ENCODE measurements at places on chromosomes 3 and 15.

DNA sequence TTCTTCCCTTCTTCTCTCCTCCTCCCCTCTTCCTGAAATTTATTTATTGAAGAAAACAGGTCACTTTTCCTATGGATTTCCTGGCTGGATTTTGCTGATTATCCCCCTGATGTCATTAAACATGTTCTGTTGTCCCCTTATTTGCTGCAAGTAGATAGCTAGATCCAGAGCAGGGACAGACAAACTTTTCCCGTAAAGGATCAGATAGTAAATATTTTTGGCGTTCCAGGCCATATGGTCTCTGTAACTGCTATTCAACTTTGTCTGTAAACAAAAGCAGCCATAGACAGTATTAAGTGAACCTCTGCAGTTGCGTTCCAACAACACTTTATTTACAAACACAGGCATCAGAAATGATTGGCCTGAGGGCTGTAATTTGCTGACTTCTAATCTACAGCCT is 241.3 kb downstream of the NEK10 start:
- no peak for DNase-seq

GRCh38 chr15:58760385-58761009 is 10.6 kb upstream of the MINDY2 start:
- DNase-seq: no peak

DNA sequence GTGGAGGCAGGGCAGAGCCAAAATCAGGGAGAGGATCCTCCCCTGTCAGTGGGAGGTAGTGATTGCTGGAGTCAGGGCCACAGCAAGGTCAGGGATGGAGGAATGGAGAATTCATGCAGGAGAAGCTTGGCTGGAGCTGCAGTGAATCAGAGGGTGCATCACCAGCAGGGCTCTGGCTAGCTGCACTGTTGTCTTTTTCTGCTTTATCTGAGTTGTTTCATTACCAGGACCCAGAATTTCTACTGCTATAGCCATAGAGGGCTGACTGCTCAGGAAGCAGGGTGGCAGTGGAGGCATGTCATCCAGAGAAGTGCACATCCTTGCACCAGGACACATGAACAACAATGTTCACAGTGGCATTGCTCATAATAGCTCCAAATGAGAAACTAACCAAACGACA is 113.5 kb upstream of the GALNT15 start:
- no peak for DNase-seq

DNA sequence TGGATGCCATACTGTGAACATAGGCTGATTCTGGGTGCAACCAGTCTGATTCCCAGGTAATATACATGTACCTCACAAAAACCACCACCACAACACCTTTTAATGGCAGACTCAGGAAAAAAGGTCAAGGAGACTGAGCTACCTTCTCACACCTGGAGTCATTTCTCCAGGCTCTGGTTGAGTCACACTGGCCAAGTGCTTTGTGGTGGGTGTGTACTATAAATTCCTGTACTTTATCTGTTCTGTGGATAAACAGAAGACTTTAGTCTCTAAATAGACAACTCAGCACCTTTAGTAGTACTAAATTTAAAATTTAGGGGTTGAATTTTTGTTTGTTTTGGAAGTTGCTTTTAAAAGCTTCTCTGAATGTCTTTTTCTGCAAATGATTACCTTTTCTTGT is 46.7 kb downstream of the TOP2B start:
- no peak for DNase-seq

GRCh38 chr3:45003406-45003805 is 22.7 kb upstream of the CLEC3B start:
- no peak for DNase-seq

DNA sequence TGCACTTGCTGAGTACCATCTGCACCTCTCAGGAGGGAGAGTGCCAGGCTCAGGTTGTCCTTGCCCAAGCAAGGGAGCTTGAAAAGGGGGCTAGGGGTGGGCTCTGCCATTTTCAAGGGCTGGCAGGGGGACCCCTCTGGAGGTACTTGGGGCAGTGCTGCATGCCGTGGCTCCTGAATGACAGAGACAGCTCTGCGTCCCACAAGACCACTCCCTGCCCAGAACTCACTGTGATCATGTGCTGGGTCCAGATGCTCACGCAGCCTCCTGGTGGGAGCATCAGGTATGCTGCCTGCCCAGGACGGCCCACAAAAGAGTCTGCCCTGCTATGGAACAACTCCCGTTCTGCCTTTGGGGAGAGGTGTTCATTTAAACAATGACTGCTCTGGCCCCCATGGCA is 165.2 kb downstream of the GOLGA6L4 start:
- no peak for DNase-seq

Data from SK-N-DZ (cell line).